Activated naive CD8-positive, alpha-beta T cell treated with anti-CD3 and anti-CD28 coated beads for 36 hours (primary cell): ENCODE measurements at places on chromosomes 11 and 22. TPM values are rescaled to one million over a fixed set of nuclear protein-coding genes. Genes with fewer than 3 reads are reported as not detected.

The ADM gene
- total RNA-seq = 1.5 TPM

The RASL10A gene
- total RNA-seq = 0.58 TPM

The KCTD14 gene
- 0.50 TPM for total RNA-seq

The GALNT18 gene
- total RNA-seq = 10.5 TPM

The LARGE2 gene
- total RNA-seq = 1.2 TPM

The SHANK3 gene
- total RNA-seq = 0.27 TPM

The FOLR1 gene
- total RNA-seq = not detected

The OR8K3 gene
- not detected for total RNA-seq

The MMP12 gene
- total RNA-seq = not detected

The PSMC3 gene
- 168 TPM for total RNA-seq

The GP1BB gene
- not detected for total RNA-seq

DNA sequence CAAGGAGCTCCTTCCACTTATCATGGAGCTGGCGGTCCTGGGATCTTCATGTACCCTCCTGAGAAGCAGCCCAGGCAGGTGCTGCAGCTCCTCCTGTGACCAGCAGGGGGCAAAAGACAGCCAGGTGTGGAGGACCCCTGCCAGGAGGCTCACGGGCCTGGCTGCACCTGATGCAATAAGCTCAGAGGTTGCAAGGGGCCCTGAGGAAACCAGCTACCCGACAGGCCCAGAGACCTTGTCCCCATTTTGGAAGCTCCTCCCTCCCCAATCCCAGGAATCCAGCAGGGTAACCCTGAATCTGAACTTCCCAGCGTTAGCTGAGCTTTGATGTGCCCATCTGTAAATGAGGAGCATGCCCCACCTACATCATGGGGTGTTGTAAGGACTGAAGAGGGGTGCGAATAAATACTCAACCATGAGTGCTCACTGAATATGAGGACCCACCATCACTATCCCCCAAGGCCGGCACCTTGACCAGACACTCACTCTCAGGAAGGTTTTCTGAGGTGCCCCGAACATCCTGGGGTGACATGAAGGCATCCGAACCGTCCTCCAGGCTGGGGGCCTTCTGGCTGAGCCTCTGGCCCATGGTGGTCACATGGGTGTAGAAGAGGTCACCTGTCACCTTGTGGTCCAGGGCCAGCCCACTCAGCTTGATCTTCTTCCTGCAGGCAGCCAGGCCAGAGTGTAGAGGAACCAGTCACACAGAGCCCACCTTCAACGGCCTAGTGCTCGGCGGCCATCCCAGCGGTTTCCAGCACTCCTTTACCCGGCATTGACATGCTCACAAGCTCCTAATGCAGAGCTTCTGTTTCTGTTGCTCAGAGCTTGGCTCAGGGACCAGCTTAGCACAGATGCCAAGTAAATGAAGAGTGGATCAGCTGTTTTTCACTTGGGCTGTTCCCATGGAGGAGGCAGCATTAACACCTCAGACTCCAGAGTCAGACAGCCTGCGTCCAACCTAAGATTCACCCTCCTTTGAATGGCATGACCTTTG is 21.7 kb downstream of the SLC43A1 start:
- DNase-seq = peak; percentile 79

- DNase-seq = no peak
These were observed 236.8 kb downstream of the CASP12 start for GRCh38 chr11:104661471-104661870.

DNA sequence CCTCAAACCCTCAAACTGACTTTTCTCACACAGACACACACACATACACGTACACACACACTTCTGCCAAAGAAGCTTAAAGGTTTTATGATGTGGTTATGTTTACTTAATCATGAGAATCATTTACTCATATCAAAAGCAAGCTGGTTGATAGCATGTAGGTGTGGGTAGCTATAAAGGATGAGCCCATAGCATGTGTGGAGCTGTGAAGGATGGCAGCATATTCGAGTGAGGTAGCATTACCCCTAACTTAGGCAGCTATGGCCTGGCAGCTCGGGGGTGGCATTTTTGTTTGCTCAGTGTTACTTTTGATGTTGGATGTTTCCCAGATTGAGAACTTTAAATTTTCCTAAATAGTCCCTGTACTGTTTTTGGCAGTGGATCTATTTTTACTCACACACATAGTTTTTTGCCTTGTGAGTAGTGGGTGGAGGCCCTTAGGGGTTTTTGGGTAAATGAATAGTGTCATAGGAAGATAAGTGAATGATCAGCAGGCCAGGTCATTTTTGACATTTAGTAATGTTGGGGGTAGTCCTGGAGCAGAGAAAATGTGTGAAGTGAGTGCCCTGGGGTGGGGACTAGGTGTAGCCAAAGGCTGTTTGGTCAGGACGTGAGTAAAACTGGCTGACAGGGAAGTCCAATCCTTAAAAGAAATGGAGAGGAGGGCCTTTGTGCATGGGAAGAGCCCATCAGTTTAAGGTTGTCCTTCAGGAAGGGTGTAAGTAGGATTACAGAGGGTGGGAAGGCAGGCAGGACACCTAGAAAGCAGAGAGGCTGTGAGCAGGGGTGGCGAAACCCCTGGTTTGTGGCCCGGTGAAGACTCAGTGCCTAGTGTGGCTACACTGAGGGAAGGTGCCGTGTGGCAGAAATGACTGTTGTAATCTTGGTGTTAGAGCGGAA is 7.1 kb downstream of the YWHAH start:
- no peak for DNase-seq

- DNase-seq = no peak
These were observed 27.1 kb downstream of the HPS5 start for GRCh38 chr11:18294862-18295261.

DNA sequence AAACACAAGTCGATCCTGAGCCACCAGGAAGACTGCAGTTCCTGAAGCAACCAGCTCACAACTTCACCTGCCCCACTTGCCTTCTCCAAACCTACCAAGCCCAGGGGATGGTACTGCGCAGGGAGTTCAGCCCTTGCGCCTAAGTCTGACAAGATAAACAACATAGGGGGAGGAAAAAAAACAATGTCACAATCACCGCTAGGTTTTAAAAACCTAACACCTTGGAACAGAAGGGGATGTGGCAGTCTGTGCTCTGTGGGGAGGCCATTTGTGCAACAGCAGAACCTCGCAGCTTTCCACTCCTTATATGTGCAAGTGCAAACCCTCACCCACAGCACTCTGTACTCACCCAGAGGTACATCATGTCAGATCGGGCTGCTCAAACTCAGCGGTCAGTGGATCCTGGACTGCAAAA is 134.2 kb downstream of the RBFOX2 start:
- no peak for DNase-seq

DNA sequence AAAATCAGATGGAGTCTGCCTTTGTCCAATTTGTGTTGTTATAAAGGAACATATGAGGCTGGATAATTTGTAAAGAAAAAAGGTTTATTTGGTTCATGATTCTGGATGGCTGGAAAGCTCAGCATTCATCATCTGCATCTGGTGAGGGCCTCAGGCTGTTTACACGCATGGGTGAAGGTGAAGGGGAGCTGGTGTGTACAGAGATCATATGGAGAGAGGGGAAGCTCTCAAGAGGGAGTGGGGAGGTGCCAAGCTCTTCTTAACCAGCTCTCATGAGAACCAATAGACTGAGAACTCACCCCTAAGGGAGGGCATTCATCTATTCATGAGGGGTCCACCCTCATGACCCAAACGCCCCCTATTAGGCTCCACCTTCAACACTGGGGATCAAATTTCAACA is 40.0 kb downstream of the NEU3 start:
- DNase-seq = no peak

DNA sequence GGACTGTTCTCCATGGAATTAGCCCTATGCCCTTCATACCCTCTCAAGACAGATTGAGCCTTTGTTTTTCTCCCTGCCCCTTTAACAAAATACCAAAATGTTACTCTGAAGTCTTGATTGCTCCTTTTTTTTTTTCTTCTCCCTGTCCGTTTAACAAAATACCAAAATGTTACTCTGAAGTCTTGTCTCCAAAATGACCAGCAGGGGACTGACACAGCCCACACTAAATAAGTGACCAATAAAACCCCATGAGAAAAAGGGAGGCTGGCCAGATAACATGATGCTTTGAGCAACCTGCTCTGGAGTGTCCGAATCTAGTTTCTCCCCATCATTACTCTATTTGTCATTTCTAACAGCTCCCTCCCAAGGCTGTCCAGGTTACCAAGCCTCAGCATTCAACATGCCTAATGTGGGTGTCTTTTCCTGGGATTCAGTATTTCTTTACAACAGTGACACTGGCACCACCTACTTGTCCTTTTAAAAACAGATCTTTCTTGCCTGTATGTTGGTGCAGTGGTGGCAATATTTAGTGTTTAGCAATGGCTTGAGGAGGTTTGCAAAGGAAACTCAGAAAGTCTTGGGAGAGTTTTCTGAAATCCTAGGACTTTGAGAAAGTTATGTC is 42.7 kb upstream of the SLC1A2 start:
- no peak for DNase-seq

GRCh38 chr22:23256986-23257888 is 76.9 kb downstream of the BCR start:
- DNase-seq = no peak

DNA sequence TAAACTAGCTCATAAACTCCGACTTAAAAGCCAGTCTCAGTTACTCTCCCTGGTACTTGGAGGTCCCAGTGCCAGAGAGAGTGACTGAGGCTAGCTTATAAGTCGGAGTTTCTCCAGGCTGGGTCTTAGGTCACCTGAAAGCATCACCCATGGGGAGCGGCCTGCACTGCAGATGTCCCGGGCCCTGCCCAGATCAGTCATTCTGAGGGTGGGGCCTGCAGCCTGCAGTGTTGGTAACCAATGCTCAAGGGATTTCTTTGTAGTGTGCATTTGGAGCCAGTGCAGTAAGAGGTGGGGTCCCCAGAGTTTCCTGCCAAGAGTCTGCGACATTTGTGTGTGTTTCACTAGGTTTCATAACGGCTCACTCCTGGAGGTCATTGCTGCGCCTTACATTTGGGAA is 14.8 kb downstream of the TAB1 start:
- DNase-seq = no peak

- DNase-seq = peak; percentile 78
These were observed 11.8 kb upstream of the MIEF1 start for GRCh38 chr22:39490135-39490798.

DNA sequence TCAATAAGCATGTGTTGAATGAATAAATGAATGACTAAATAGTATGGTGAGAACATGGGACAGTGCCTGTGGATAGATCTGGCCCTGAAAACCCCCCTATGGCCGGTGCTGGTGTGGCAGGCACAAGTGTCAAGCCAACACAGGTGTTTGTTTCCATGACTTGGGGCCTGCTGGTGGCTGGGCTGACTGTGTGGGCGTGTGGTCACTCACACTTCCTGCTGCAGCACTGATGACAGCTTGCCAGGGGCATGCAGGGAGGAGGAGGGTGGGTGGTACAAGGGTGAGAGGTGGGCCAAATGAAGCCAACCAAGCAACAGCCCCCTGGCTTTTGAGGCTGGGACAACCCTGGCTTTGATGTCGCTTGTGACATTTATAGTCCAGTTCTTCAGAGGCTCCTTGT is 30.3 kb upstream of the ABCC8 start:
- peak; percentile 10 for DNase-seq

GRCh38 chr11:130720232-130721022 is 195.9 kb downstream of the SNX19 start:
- no peak for DNase-seq

DNA sequence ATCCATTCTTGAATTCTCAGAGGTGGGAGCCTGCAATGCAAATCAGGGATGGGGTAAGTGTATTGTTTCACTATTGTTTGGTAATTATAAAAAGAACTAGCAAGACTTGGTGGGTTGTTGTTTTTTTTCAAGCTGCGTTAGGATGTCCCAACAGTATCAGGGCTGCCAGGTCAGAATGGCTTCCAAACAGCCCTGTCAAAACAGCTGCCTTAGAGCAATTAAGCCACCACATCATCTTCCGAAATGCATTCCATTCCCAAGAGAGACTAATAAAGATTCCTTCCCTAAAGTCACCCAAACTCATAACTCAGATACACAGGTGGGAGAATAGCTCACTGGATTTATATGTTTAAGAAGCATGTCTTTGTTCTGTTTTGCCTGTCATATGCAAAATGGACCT is 23.5 kb downstream of the BBOX1 start:
- DNase-seq = no peak

DNA sequence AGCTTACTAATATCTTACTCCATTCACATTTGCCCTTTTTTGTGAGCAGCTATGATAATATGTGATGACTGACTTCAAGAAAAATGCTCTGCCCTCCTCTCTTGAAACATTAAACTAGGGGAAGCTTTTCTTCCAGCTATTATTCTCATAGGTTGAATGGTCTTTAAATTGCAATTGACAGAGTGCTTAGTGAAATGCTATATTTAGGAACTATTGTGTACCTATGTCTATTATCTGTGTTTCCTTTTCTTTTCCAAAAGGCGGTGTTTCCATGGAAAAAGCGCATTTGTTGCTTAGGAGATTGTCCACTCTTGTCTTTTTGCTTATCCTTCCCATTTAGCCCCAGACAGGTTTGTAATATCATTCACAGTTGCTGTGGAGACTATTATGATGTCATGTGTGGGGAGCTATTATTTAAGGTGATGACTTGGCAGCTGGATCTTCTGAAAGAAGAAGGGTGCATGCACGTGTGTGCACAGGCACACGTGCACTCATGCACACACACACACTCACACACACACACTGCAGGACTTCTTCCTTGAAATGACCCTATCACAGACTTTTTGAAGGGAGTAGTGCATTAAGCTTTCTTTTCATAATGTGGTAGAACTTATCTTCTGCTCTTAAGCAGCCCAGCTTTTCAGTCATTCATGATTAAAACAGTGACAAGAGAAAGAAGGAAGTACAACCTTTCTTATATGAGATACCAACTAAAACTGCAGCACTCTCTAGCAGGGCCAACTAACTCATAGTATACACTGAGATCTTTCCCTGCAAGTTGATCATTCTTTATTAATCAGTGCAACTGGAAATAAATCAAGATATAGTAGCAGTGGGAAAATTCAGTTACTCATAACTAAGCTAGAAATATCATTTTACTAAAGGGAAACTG is 340.8 kb upstream of the MTNR1B start:
- DNase-seq = no peak

GRCh38 chr11:131744847-131745246 is 374.4 kb downstream of the NTM start:
- DNase-seq = no peak

DNA sequence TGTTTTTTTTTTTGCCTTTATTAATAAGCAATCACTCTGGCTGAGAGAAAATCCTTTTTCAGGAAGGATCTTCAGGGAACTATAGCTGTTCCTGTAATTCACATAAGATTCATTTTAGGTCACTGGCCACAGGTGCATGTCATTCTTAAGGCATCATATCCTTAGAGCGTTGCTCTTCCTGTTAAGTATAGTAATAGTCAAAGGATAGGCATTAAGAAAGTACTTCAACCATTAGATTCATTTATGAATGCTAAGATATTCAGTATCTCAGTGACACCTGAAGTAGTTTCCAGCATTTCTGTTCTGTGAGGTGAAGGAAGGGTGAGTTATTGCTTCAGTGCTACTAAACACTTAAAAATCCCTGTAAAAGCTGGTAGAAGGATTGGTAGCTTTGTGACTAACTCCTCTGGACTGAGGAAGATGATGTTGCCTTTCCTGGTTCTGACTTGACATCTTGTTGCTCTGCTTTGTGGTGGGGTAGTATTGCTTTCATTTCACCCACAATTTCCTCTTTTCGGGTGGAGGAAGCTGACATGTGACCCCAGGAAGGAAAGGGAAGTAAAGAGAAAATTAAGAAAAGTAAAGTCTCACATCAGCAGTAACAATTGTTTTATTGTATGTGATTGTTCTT is 34.7 kb downstream of the RNF169 start:
- peak; percentile 8 for DNase-seq

- no peak for DNase-seq
These were observed 79.5 kb upstream of the TTC12 start for GRCh38 chr11:113234888-113235287.

GRCh38 chr11:91373497-91373896 is 851.1 kb upstream of the FAT3 start:
- no peak for DNase-seq
